ENCODE measurements at places on chromosomes 7 and 10.

DNA sequence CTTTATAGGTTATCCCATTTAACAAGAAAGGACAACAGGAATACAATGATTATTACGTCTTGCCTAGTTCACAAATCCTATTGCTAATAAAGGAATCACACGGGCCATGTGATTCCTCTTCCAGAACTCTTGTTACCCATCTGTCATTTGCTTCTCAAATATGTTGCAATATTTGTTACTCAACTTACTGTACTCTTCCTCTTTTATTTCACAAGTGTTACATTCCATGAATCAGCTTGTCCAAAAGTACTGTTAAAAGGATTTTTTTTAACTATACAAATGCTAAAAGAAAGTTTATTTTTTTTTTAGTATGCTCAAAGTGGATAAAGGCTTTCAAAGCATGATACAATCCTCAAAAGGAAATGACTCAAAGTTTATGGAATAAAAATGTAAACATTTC is 3.9 kb upstream of the CD36 start:
- DNase-seq, result peak; percentile 94

- no peak for DNase-seq
Measured at GRCh38 chr7:34011017-34011695, 105.8 kb downstream of the BMPER start.

DNA sequence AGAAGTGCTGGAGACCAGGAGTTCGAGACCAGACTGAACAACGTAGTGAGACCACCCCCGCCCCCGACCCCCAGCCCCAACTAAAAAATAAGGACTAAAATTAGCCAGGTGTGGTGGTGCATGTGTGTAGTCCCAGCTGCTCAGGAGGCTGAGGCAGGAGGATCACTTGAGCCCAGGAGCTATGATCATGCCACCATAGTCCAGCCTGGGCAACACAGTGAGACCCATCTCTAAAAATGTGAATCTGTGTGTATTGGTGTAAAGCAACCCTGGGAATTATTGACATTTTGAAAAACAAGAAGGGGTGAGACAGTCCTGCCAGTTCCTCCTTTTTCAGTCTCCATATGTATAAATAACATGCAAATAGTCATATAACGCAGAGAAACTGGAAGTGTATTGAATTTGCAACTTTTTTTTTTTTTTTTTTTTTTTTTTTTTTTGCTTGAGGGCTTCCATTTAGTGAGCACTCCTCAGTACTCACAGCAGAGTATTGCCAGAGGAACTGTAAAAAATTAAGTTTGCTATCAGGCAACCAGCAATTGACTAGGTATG is 3.4 kb upstream of the ITGB1 start:
- peak; percentile 76 for DNase-seq

GRCh38 chr10:2908851-2909630 is 158.3 kb upstream of the PFKP start:
- peak; percentile 30 for DNase-seq

DNA sequence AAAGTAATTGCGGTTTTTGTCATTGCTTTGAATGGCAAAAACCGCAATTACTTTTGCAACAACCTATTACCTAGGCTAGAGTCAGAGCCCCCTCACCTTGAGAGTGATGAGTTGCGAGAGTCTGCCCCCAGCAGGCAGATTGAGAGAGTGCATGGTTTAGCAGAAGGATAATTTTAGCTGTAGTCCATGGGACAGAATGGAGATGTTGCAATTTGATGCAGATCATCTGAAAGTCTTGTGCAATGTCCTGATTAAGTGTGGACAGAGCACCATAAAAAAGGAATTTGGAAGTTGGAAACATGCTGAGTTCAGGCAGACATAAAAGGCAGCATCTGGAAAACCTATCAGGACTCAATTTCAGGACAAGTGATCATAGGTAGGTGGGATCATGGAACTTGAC is 48.7 kb downstream of the GPR141 start:
- DNase-seq, result peak; percentile 88

DNA sequence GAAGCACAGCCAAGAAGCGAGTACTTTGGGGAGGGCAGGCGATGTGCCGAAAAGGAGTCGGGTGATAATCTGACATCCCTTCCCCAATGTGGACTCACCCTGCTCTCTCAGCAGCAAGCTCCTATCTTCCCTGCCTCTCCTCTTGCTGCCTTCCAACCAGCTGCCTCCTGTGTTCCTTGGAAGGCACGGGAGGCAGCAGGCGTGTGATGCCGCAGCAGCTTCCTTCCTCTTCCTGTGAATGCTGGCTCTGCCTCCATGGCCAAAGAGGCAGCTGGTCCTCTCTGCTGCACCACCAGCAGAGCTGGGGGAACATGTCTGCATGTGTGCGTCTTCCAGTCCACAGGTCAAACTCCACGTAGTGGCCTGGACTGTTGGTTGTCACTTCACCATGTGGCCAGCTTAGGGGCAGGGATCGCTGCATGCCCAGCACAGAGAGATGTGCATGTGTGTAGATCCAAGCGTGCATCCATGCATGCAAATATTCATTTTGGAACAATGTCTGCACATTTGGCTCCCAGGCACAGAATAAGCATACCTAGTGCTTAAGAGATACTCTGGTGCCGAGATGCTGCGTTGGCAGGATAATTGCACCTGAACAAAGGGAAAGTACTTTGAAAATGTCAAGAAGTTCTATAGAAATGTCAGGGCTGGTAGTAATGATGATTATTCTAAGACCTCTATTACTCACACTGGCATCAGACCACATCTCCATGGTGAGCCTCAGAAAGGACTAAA is 499.8 kb downstream of the PLXNA4 start:
- no peak for DNase-seq

DNA sequence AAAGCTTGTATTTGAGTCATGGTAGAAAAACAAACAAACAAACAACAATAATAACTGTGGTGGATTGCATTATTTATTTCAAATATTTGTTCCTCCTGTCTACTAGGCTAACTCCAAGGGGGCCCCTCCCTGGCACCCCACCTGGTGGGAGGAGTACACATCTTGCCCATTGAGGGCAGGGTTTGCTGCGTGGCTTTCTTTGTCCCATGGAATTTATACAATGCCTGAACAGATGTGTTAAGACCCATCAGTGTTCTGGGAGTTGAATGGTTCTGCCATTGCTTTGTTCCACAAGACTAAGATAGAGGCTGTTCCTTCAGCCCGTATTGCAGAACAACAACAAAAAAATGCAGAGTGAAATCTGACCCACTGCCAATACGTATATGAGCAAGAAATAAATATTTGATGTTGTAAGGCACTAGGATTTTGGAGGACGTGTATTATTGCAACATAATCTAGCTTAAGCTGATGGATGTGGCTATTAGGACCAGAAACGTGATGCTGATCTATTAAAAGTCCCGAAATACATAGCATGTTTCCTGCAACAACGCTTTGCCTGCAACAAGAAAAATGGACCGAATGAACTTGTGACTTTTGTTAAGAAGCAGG is 119.1 kb upstream of the JCAD start:
- no peak for DNase-seq

GRCh38 chr7:157032128-157032527 is 21.7 kb upstream of the MNX1 start:
- DNase-seq, result no peak

- peak; percentile 69 for DNase-seq
Measured at GRCh38 chr7:93148144-93148543, at the start of gene SAMD9L. Gene SAMD9L (minus strand): TSS chr7:93148385. CDS start chr7:93135971, 12,414 bp downstream.

- no peak for DNase-seq
Measured at GRCh38 chr7:2175514-2175913, 57.2 kb downstream of the MAD1L1 start.

GRCh38 chr7:126689037-126689436 is 563.7 kb downstream of the GRM8 start:
- no peak for DNase-seq

DNA sequence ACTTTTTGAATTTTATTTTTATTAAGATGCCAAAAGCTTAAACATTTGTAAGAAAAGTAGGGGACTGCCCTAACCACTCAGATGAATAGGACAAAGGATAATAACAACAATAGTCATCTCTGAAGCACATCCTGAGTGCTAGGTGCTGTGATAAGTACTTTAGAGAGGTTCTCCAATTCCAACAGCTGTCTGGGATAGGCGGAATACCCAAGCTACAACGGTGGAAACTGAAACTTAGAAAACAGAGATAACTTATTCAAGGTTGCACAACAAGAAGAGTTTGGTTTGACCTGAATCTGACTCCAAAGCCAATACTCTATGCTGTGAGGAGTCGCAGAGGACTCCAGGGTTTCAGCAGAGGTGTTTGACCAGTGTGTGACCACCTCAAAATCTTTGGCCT is 2.0 kb downstream of the RTKN2 start:
- DNase-seq, result peak; percentile 47

DNA sequence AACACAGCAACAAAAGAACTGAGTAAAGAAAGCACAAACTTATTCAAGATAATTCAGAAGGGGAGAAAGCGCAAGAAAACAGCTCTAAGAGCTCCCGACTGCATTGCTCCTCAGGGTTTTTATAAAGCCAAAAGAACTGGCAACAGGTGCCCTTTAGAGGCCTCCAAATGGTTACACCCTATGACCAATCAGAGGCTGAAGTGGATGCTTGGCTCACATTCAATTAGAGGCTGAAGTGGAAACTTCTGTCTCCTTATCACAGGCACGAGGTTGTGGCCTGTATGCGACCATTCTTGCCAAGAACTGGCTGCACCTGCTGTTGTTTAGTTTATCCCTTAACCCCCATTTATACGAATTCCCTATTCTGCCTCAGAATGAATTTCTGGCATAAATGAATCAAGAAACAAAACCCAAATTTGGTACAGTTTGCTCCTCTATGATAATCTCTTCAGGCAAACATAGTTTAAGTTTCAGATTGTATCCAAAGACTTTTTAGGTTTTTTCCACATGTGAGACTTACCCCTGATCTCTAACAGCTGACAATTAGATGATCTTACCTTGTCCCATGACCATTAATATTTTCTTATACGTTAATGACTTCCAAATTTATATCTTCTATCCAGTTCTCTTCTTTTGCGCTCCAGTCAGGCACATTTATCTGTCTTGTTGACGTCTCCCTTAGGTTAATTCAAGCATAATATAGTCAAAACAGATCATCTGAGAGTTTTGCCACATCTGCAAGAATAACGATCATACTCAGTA is 504.8 kb downstream of the NXPH1 start:
- DNase-seq, result no peak

GRCh38 chr10:97135464-97135863 is 50.3 kb downstream of the SLIT1 start:
- no peak for DNase-seq

DNA sequence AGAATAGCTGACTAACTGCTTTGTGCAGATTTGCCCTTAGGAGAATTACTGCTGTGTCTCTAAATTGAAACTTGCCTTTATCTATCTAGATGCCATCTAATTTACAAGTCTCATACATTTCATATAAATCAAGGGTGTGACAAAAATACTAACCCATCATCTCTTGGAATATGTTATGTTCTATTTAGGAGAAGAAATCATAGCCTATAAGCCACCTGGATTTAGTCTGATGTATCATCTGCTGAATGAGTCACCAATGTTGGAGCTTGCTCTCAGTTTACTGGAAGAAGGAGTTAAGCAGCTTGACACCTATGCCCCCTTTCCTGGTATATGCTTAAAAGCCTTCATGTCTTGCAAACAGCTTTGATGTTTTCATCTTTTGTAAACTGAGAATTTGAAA is 43.5 kb downstream of the NUP205 start:
- no peak for DNase-seq
